ENCODE measurements at places on chromosomes 16 and 17. TPM values are rescaled to one million over a fixed set of nuclear protein-coding genes. Genes with fewer than 3 reads are reported as not detected.

LUC7L3 gene
- 56.9 TPM for total RNA-seq

- peak overlapping the region; percentile 64 for H3K27ac ChIP-seq
- peak; percentile 70 for DNase-seq
- no peaks in the 10 kb centered on the region for H3K27me3 ChIP-seq
- H3K4me3 ChIP-seq, result no peak overlapping the region
- no peaks in the 10 kb centered on the region for H3K36me3 ChIP-seq
Measured at GRCh38 chr17:18950944-18951905, 740 bp upstream of the SLC5A10 start.

- peak overlapping the region; percentile 70 for H3K27ac ChIP-seq
- DNase-seq, result peak; percentile 41
- H3K4me1 ChIP-seq, result peaks cover 5% of the 10 kb centered on the region
- no peaks in the 10 kb centered on the region for H3K36me3 ChIP-seq
- H3K4me3 ChIP-seq, result no peak overlapping the region
Measured at GRCh38 chr17:17376362-17376761, 73.2 kb downstream of the NT5M start.

DNA sequence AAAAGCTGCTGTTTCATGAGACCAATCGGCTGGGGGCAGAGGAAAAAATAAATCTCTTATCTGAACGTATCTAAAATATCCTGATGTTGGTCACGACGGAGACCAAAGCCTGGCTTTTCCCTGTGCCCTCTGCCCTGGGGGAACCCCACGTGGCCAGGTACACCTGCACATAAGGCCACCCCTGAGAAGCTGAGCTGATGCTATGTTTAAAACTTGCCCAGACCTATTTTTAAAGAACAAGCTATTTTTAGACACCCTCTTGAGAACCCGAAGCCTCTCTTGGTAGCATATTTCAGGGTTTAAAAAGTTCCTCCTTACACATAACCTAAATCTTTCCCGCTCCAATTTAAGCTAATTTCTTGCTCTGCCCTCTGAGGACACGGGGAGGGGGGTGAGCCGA, 210.4 kb downstream of the GSG1L start:
- no peaks in the 10 kb centered on the region for H3K4me1 ChIP-seq
- peaks cover 4% of the 10 kb centered on the region for H3K27me3 ChIP-seq
- H3K4me3 ChIP-seq, result no peak overlapping the region
- H3K27ac ChIP-seq, result no peak overlapping the region
- no peaks in the 10 kb centered on the region for H3K36me3 ChIP-seq

GRCh38 chr17:56144223-56144622, 9.1 kb upstream of the ANKFN1 start:
- H3K4me3 ChIP-seq, result no peak overlapping the region
- peaks cover 13% of the 10 kb centered on the region for H3K4me1 ChIP-seq

DNA sequence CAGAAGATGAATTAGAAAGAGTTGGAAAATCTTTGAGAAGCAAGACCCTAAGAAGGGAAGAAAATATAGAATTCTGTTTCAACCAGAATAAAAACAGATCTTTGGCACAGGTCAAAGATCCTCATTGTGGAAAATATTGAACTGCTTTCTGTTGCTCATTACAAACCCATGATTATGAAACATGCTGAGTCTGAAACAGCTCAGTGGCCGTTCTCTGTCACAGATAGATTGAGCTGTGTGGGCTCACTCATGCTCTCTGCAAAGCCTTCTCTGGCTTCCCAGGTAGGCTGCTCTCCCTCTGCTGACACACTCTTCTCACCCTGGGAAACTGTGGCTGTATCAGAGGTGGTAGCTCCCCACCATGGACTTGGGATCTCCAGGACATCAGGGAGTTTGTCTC, 3.4 kb upstream of the KRT38 start:
- H3K36me3 ChIP-seq, result no peaks in the 10 kb centered on the region
- no peak overlapping the region for H3K27ac ChIP-seq
- no peaks in the 10 kb centered on the region for H3K4me1 ChIP-seq
- H3K27me3 ChIP-seq, result no peaks in the 10 kb centered on the region
- H3K4me3 ChIP-seq, result no peak overlapping the region
- DNase-seq, result no peak

GRCh38 chr16:82776470-82777146, 149.8 kb downstream of the CDH13 start:
- DNase-seq, result no peak
- H3K4me1 ChIP-seq, result no peaks in the 10 kb centered on the region
- H3K27me3 ChIP-seq, result peaks cover 8% of the 10 kb centered on the region
- no peak overlapping the region for H3K27ac ChIP-seq
- H3K4me3 ChIP-seq, result no peak overlapping the region

Data from hepatocyte (in vitro differentiated cells).